ENCODE measurements at places on chromosomes 4 and X. TPM values are rescaled to one million over a fixed set of nuclear protein-coding genes. Genes with fewer than 3 reads are reported as not detected.

DNA sequence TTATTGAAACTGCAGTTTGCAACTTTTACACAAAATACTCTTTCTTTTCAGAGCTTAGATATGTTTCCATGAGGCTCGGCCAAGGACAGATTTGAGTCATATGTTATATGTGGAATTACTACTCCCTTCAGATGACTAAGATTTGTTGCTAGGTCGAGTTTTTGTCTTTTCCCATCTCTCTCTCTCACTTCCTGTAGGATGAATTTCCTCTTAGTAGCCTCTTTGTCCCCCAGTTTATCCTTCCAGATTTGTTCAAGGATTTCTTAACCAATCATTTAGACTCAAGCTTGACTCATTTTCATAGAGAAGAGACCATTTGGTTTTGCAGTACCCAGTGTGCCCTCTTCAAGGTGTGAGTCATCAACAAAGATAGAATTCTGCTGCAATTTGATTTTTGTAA, 209.2 kb downstream of the GLUD2 start:
- no peak overlapping the region for H3K27ac ChIP-seq
- H3K36me3 ChIP-seq = no peaks in the 10 kb centered on the region
- no peaks in the 10 kb centered on the region for H3K4me1 ChIP-seq
- DNase-seq = no peak

- H3K27me3 ChIP-seq = no peaks in the 10 kb centered on the region
- no peak overlapping the region for H3K4me3 ChIP-seq
- no peaks in the 10 kb centered on the region for H3K36me3 ChIP-seq
- DNase-seq = no peak
- no peak overlapping the region for H3K27ac ChIP-seq
- no peaks in the 10 kb centered on the region for H3K4me1 ChIP-seq
Measured at GRCh38 chr4:102429553-102429952, 71.6 kb upstream of the NFKB1 start.

DNA sequence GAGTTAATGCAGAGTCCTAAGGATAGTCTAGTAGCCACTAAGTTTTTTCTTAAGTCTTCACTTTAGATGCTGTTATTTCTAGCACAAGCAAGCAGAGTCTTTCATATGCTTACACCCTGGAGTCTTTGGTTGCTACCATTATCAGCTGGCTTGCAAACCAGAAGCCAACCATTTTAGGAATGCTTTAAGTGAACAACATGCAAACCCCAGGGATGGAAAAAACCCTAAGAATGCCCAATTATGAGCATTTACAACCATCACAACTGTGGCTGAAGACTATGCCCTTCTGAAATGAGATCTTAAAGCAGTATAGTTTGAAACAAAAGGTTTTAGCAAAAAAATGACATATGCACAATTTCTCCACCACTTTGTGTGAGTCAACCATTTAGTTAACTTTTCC, 6.6 kb downstream of the MID1IP1 start:
- peaks cover 6% of the 10 kb centered on the region for H3K4me1 ChIP-seq
- DNase-seq = no peak
- H3K4me3 ChIP-seq = no peak overlapping the region

GRCh38 chr4:111712093-111712677, 433.1 kb upstream of the FAM241A start:
- H3K27me3 ChIP-seq = no peaks in the 10 kb centered on the region
- DNase-seq = no peak
- no peaks in the 10 kb centered on the region for H3K36me3 ChIP-seq
- H3K27ac ChIP-seq = no peak overlapping the region
- H3K4me3 ChIP-seq = no peak overlapping the region

DNA sequence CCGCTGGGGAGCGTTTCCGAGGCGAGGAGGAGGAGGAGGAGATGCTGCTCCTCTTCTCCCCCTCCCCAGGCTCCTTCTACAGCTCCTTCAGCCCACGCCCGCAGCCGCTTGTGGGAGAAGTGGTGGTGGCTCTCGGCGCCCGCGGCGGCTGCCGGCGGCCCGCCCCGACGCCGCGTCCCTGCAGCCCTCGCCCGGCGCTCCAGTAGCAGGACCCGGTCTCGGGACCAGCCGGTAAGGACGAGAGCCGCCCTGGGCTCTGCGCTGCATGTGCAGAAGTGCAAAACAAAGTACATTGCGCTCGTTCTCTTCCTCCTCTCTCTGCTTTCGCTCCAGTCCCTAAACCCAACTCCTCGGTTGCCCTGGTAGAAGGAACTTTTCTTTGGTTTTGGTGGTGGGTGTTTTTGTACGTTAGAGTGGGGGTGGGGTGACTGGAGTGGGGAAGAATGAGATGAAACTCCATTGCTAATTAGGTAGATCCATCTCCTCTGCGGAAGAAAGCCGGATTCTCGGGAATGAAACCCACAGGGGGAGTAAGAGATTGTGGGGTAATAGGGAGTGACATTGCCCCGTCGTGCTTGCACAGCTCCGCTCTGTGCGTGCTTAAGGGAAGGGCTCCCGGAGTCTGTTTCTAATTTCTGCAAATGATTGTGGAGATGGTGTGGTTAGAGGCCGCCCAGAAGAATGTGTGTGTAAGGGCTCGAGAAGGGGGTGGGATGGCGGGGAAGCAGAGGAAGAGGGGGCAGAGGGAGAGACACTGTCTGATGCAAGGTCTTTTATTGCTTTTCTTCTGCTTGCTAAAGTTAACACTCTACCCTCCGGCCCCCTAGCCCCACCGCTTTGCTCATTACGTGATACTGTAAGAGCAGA, 677 bp downstream of the PTPN13 start:
- H3K27ac ChIP-seq = peak overlapping the region; percentile 79
- no peak for DNase-seq
- H3K36me3 ChIP-seq = no peaks in the 10 kb centered on the region
- H3K4me1 ChIP-seq = no peaks in the 10 kb centered on the region
- peak overlapping the region; percentile 79 for H3K4me3 ChIP-seq
- no peaks in the 10 kb centered on the region for H3K27me3 ChIP-seq

PAGE1 gene
- total RNA-seq = not detected

SNCA gene
- 15.4 TPM for total RNA-seq

ADGRG2 gene
- total RNA-seq = 0.77 TPM

GLUD2 gene
- 1.0 TPM for total RNA-seq

INPP4B gene
- total RNA-seq = 7.9 TPM

SASH3 gene
- 58.6 TPM for total RNA-seq

Data from upper lobe of left lung (tissue), 6 donors.